ENCODE measurements at places on chromosomes 6 and 20. TPM values are rescaled to one million over a fixed set of nuclear protein-coding genes. Genes with fewer than 3 reads are reported as not detected.

Gene CCR6
- total RNA-seq: 7.3 TPM

Gene ACTL10
- 3.7 TPM for total RNA-seq

GRCh38 chr6:44333942-44334341 is 8.5 kb upstream of the SPATS1 start:
- DNase-seq: no peak

DNA sequence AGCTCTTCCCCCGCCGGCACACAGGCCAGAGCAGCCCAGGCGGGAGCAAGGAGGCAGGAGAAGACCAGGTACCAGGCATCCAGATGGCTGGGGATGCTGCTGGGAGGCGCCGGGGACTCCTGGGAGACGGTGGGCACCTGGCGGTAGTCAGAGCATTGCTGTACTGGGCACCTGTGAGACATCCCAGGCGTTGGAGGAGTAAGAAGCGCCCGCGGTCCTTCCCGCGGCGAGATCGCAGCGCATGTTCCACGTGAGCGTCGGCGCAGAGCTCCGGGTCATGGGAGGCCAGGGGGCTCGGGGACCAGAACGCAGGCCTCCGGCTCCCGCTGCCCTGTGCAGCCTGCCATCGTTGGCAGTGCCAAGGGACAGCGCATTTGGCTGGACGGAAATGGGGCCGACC is 293.7 kb upstream of the CDYL start:
- no peak for DNase-seq

Gene SLC22A16
- not detected for total RNA-seq

DNA sequence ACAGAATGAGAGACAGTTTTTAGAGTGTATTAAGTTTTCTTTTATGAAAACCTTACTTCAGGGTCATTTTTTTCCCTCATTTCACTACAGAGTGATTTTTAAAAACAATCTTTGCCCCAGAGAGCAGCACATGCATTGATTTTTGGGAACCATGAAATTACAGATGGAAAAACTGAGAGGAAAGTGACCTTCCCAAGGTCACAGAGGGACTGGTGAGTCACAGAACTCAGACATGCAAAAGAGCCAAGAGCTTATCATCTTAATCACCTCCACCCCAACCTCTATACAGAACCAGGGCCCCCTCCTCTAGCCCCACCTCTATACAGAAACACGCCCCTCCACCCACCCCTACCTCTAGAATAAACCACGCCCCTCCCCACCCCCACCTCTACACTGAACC is 10.7 kb downstream of the PXMP4 start:
- no peak for DNase-seq

Gene SCUBE3
- not detected for total RNA-seq

Gene ADGRG6
- 0.29 TPM for total RNA-seq

Gene SLC52A3
- total RNA-seq: not detected

- DNase-seq: no peak
Measured at GRCh38 chr6:35484921-35485392, 11.9 kb downstream of the TEAD3 start.

GRCh38 chr6:157063923-157064322 is 259.4 kb downstream of the TMEM242 start:
- no peak for DNase-seq

GRCh38 chr20:24149881-24150307 is 161.3 kb upstream of the GGTLC1 start:
- no peak for DNase-seq

Gene PERP
- total RNA-seq: 1.1 TPM

All from GM12878 (cell line).